ENCODE measurements at places on chromosomes 11 and 22.

- DNase-seq: no peak
These were observed 39.3 kb downstream of the RIBC2 start for GRCh38 chr22:45452565-45453379.

DNA sequence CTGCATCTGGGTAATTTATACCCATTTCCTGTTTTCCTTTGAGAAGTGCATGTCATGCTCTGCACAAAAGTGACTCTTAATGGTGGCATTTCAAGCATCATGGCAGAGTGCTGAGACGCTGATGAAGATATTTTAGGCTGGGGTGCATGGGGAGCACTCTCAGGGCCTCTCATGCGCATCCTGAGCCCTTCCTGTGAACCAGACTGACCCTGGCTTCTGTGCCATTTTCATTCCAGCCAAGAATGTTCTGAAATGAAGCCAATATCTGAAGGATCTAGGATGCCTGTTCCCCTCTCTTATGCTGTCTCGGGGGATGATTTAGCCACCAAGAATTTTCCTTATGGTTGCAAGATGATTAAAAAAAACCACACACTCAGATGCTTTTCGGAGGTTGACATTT is 61.5 kb downstream of the MIAT start:
- DNase-seq: no peak

GRCh38 chr11:12871788-12872321 is 137.3 kb upstream of the RASSF10 start:
- DNase-seq: no peak

- DNase-seq: no peak
These were observed 404.5 kb downstream of the INSC start for GRCh38 chr11:15519124-15519791.

Measured in activated CD8-positive, alpha-beta memory T cell treated with anti-CD3 and anti-CD28 coated beads, Interleukin-2, amount 50 U/mL, for 48 hours (primary cell).